ENCODE measurements at places on chromosomes 6 and 20.

- no peak for DNase-seq
Observed at GRCh38 chr6:30938730-30939129, 2.0 kb upstream of the MUCL3 start.

- no peak for DNase-seq
Observed at GRCh38 chr6:14756340-14756739, 489.5 kb upstream of the JARID2 start.

GRCh38 chr6:34457382-34457741, 8.5 kb upstream of the PACSIN1 start:
- DNase-seq, result no peak

DNA sequence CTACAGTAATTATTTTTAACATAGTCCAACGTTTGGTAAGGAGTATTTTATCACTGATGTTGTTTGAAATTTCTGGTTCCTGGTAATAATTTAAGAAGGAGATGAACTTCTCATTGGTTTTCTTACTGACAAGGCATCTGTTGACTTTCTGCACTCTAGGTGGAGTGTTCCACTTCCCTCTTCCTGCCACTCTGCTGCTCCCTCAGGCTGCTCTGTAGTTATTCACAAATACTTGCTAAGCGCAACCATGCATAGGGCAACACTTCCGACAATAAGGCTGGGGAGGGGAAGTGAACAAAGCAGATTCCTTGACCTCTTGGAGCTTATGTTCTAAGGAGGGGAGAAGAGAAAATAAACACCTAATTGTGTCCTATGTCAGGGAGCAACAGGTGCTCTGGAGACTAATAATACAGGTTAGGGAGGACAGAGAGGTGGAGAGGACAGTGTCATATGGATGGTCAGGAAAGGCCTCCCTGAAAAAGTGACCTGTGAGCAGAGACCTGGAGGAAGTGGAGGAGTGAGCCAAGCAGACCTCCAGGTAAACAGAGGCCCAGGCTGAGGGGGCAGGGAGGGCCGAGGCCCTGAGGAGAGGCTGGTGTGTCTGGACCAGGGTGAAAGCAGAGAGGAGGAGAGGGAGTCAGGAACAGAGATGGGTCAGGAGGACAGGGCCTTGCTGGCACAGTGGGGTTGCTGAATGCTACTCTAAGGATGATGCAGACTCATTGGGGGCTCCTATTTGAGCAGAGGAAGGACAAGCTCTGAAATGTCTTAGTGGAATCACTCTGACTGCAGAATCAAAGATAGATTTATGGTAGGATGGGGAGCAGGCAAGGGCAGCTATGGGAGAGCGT, 134.8 kb upstream of the SLC24A3 start:
- DNase-seq, result peak; percentile 10

DNA sequence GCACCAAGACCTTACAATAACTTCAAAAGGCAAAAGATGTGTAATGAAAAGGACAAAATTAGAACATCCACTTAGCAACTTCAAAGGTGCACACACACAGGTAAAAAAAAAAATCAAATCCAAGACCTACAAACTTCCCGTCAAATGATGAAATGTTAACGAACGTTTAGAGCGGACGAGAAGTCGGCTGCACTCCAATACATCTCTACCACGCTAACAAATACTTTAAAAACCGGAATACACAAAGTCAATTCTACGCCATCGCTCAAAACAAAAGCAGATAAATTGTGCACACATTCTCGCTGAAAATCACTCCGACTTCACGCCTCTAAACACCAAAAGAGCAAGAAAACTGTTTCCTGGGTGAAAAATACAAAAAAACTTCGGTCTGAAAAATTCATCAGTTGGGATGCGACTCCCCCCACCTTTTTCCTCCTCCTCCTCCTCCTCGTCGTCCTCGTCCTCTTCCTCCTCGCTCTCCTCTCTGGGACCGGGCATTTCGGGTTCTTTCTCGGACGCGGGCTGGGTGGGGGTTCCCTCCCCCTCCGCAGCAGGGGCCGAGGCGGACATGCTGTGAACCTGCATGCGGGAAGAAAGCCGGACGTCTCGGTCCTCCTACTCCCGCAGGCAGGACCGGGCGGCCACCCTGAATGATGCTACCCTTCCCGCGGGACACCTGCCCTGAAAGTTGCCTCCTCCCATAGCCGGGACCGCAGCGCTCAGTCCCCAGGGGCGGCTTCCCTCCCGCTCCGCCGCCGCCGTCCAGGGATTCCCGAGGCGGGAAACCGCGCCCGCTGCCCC, 712 bp downstream of the DEK start:
- peak; percentile 17 for DNase-seq

- no peak for DNase-seq
Observed at GRCh38 chr6:126824815-126825214, 293.7 kb upstream of the RSPO3 start.

DNA sequence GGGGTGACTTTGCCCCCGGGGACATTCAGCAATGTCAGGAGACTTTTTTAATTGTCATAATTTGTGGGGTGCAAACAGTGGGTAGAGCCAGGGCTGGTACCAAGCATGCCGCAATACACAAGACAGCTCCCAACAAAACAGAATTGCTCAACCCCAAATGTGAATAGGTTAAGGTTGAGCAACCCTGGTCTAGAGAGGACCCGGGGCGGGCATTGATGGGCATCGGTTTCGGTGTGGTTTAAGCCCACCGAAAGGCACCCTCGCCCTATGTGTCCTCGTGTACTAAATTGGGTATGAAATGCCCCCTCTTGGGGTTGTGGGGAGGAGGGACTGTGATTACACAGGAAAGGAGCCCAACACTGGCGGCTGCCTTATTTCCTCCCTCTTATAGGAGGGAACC, 36.0 kb downstream of the KIAA1755 start:
- no peak for DNase-seq

DNA sequence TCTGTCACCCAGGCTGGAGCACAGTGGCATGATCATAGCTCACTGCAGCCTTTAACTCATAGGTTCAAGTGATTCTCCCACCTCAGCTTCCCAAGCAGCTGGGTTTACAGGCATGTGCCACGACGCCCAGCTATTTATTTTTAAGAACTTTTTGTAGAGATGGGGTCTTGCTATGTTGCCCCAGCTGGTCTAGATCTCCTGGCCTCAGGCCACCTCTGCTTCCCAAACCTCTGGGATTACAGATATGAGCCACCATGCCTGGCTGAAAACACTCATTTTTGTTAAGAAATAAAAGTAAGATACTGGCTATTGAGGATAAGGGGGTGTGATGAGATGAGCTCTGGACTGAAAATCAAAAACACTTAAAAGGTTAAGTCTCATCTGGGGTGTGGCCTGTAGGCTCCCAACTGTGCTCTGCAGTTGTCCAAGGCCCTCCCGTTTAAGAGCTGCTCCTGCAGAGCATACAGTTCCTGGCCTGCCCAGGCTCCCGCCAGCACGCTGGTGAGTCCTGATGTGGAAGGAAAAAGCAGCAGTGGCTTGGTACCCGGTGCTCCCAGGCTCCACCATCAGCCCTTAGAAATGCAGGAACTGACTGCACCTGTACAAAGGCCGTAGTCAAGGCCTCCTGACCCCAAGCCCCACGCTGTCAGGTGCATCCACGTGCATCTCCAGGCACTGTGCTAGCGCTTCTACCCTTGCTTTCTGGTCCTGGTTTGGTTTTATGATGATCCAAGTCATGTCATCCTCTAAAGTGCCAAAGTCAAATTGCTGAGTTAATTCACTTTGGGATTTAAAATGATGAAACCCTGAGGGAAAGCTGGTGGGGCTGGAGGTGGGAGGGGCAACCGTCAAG, 111.5 kb downstream of the TMEM242 start:
- DNase-seq, result no peak

GRCh38 chr20:22833851-22834250, 201.3 kb upstream of the SSTR4 start:
- DNase-seq, result peak; percentile 37

DNA sequence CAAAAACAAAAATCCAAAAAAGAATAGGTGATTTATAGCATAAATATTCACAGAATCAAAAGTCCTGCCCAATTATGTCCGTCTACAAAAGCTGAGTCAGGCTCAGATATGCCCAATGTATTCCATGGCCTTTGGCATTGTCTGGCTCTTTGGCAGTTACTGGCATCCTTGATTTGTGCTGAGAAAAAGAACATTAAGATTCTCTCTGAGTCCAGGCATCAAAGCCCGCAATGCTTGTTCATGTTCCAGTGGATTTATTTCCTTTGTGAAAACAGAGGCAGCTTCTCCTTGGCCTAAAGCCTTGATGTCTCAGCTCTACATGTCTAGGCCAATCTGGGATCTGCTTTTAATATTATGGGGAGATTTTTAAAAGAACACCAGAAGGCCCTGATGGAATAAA, 76.1 kb upstream of the SLC4A11 start:
- no peak for DNase-seq

DNA sequence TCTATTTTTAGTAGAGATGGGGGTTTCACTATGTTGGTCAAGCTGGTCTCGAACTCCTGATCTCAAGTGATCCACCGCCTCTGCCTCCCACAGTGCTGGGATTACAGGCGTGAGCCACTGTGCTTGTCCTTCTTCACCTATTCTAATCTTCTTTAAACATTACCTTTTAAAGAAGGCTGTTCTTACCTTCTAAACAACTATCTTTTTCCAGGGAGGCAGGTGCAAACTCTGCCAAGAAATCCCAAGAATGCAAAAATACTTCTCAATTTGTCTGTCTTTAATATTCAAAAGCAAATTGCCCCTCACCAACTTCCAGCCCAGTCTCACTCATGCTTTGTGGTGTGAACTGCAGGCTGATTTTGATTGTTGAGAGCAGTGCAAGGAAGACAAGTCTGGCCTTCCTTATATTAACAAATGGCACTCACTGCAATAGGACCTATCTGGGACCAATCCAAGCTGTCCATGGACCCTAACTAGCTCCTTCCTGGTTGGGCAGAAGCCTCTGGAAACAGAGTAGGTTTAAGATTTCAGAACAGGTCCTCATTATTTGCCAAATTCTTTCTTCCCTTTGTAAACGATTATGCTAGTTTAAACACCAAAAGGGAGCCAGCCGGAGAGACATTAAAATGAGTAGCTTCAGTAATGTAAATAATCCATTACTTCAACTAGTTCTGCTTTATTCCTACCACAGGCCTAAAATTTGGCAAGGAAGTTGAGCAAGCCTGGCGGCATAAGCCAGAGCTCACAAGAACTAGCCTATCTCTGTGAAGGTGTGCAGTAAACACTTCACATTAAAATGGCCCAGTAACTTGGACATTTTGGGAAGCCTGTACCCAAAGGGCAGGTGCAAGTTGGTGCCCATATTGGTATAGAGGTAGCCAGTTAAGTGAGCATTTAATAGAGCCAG, 1.6 kb downstream of the SCAND1 start:
- peak; percentile 41 for DNase-seq

GRCh38 chr6:72950114-72950860, 275.0 kb downstream of the KHDC1L start:
- peak; percentile 69 for DNase-seq
